ENCODE measurements at places on chromosomes 5 and 9.

DNA sequence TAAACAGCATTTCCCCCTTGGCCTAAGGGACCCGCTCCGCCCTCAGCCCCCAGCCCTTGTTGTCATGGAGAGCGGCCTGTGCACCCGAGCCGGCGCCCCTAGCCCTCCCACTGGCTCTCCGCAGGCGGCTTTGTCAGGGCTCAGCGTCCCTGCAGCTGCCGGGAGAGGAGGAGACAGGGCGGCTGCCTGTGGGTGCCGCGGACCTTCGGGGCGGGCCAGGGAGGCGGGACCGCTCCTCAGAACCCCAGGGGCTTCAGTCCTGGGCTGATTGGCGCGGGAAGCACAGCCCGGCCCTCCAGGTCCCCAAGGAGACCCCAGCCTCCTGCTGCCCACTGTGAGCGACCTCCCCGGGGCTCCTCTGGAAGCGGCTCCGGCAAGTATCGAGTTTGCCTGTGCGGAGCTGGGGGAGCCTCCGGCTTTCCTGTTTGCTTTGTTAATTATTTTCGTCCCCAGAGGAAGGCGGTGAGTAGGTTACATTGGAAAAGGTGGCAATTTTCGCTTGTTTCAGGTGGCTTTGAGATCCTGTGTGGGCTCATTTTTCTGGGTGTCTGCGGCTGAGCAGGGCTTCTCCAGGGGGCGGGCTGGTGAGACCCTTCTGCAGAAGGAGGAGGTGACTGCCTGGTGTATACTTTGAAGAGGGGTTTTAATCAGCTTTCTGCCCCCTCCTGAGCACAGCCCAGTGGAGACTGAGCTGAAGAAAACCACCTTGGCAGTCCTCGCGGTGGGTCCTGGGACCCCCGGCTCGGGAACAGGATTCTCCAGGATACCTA lies at the start of gene FGD3:
FGD3 (plus strand) TSS at position 256 of the 770 bp plus-strand sequence. CDS start 28,734 bp downstream, outside the sequence.
- no peak for DNase-seq

DNA sequence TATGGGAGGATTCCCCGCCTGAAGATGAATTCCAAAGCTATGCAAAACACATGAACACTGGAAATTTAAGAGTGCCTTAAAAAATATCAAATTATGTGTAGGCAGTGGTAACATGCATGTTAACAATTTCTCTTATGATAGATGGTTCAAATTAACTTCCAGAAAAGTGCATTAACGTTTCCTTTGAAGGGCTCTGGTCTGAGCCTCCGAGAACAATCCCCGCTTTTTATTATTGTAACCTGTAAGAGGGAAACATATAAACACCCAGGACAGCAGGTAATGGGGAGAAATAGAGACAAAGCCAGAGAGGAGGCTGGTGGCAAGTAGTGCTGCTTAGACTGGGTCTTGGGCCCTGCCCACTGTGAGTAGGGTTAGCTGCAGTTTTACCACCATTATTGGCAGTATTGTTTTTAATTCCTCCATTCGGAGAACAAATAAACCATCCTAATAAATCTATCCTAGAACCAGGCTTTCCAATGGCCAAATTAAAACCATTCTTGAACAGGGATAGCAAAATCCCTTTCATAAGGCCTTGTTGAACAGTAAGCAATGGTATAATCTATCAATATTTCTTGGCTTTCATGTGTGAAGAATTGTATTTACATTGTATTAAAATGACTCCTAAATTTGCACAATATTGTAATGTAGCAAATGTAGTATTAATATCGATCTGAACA lies 6.3 kb downstream of the NR2F1 start:
- no peak for DNase-seq

DNA sequence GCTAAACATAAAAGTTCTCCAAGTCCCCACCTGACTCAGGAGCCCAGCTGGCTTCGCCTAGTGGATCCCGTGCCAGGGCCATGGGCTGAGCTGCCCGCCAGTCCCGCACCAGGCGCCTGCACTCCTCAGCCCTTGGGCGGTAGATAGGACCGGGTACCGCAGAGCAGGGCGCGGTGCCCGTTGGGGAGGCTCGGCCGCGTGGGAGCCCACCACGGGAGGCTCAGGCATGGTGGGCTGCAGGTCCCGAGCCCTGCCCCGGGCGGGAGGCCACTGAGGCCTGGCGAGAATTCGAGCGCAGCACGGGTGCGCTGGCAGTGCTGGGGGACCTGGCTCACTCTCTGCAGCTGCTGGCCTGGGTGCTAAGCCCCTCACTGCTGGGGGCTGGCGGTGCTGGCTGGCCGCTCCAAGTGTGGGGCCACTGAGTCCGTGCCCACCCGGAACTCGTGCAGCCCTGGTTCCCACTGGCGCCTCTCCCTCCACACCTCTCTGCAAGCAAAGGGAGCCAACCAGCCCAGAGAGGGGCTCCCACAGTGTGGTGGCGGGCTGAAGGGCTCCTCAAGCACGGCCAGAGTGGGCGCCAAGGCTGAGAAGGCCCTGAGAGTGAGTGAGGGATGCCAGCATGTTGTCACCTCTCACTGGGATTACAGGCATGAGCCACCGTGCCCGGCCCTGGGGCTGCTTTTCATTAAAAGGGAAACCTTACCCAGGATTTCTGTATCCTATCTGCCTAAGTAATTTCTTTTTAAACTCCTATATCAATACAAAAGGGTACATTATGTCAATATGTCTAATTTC lies 9.7 kb upstream of the SPZ1 start:
- DNase-seq, result no peak

DNA sequence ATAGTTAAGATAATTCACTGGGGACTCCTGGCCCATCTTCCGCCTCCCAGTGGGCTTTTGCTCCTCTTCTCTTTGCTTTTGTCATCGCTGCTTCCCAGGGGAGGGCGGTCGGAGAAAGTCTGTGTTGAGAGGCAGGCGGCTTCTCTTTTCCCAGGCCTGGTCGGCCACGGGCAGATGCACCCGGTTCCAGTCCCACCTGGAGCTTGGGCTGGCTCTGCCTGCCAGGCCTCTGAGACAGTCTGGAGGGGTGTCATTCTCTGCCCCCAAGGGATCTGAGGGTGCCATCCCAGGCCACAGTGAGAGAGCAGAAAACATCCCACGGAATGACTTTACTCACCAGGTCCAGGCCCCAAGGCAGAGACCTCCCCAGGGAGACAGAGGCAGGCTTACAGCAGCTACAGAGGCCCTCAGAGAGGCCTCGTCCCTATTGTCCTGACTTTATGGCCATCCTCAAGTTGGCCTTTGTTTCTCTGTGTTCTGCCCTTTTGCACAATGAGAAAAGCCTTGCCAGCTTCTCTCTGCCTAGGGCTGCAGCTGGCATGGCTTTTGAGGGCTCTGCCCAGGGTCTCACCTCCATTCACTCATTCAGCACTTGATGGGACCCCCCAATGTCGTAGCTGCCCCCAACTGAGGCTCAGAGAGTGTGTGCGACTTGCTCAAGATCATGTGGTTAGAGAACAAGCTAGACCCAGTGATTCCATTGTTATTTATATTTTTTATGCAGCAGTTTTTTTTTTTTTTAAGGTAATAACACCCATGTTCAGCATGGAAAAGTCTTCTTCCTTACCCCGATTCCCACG lies 44.2 kb upstream of the BOD1 start:
- no peak for DNase-seq

- DNase-seq, result no peak
Measured at GRCh38 chr9:95497772-95498171, 19.0 kb downstream of the PTCH1 start.

DNA sequence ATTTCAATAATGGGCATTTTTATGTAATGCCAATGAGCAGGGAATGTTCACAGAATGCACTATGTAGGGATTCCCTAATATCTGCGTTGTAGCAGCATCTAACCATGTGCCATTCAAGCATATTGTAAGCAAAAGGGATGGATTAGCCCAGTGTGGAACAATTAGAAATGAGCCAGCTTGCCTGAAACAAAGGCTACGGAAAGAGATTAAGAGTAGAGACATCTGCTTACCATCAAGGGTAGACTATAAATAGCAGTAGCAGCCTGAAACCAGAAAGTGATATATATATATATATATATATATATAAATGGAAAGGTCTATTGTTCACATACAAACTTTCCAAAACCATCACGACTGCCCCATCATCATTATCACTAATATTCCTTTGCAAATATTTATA lies 31.9 kb upstream of the CEP120 start:
- DNase-seq, result no peak

DNA sequence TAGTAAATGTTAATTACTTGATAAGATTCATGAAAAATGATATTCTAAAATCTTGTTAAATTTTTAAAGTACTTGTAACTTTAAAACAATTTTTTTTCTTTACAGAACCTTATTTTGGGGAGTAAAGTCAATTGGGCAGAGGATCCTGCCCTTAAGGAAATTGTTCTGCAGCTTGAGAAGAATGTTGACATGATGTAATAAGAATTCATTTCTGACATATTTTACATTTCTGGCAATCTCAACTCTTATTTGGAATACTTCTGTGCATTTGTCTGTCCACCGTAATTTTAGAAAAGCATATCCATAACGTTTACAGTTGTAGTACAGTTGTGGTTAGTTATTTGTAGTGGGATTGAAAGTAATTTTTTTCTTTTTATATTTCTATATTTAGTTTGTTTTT lies 20.2 kb downstream of the CENPH start:
- no peak for DNase-seq

GRCh38 chr9:32877639-32878217 lies 94.4 kb downstream of the TMEM215 start:
- DNase-seq, result no peak

- DNase-seq, result no peak
Measured at GRCh38 chr9:17509701-17510100, 69.2 kb upstream of the SH3GL2 start.

- no peak for DNase-seq
Measured at GRCh38 chr5:167920589-167920988, 370.9 kb upstream of the WWC1 start.

GRCh38 chr9:128835246-128836210 lies 5.9 kb upstream of the SPOUT1 start:
- DNase-seq, result no peak

- DNase-seq, result no peak
Measured at GRCh38 chr9:115306865-115307264, 188.9 kb upstream of the TNC start.

DNA sequence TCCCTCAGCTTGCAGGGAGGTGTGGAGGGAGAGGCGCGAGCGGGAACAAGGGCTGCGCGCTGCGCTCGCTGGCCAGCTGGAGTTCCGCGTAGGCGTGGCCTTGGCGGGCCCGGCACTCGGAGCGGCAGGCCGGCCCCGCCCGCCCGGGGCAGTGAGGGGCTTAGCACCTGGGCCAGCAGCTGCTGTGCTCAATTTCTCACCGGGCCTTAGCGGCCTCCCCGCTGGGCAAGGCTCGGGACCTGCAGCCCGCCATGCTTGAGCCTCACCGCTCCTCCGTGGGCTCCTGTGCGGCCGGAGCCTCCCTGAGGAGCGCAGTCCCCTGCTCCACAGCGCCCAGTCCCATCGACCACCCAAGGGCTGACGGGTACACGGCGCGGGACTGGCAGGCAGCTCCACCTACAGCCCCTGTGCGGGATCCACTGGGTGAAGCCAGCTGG lies 1516.4 kb downstream of the EFNA5 start:
- no peak for DNase-seq

DNA sequence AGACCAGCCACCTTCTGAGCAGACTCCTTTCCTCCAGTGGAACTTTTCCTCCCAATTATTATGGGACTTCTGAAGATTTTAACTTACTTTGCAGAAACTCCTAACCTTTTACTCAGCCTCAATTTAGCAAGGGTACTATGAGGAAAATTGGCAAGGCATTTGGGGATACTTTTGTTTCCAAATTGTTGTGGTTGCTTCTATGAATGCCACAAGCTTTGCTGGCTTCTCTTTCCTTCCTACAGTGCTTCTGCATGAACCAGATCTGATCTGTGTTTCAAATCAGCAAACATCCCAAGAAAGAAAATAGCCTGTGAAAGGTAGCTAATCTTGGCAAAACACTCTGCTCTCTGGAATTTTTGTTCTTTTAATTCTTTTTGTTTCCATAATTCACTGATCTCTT lies 57.3 kb upstream of the TAF11L2 start:
- no peak for DNase-seq

DNA sequence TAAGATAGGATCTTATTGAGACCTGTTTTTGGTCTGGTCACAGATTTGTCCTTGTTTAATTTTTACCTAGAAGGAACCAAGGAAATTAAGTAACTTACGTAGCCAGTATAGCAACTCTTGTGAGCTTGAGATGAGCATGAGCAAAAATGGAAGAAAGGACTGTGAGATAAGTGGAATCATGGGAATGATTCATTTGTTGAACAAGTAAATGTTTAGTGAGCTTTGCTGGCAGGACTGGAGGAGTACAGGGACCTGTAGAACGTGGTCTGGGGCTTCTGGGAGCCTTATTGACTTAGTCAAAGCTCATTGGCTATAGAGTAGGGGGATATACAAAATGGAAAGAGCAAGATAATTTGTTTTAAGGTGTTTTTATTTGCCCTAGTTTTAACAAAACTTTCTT lies 3.0 kb downstream of the RAD23B start:
- no peak for DNase-seq

DNA sequence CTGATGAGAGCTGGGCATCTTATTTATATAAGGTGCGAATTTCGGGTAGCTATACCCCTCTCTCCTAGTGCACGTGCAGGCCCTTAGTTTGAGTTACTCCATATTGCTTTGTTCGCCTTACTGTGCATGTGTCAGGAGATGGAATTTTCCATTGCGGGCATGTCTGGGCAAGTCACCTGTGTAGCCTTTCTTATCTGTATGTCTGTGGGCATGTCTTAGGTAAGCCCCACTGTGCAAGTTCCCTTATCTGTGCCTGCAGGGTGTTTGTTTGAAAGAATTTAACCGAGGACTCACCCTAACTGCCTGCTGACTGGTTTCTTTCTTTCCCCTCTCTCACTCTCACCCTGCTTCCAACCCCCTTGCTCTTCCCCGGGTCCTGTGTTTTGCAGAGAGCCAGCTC lies 140.7 kb upstream of the RANBP3L start:
- DNase-seq, result no peak

DNA sequence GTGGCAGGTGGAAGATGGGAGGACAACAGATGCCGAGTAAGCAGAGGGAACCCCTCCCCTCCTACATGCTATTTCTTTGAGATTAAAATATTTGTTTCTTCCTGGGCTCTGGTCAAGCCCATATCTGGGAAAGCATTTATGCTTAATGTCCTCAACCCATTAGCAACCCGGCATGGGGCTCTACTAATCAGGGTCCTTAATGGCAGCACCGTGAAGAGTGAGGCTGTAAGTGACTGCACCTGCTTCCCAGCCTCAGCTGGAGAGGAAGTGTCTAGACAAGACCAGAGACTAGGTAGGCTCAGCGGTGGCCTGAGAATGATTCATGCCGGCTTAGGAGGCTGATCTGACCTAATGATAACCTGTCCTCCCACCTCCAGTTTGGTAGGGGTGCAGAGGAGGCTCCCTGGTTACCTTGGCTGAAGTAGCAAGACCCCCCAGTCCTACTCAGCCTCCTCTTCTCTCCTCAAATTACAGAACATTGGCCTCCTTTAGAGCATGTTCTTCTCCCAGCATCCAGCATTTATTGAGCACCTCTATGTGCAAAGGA lies 61.3 kb upstream of the HSPA9 start:
- no peak for DNase-seq

GRCh38 chr5:106368021-106368420 lies 1302.7 kb downstream of the EFNA5 start:
- no peak for DNase-seq

GRCh38 chr9:137488327-137488653 lies 29.2 kb upstream of the NSMF start:
- DNase-seq, result no peak

- DNase-seq, result no peak
Measured at GRCh38 chr5:68919988-68920490, 173.8 kb upstream of the SLC30A5 start.

GRCh38 chr9:137411645-137412380 lies 11.1 kb downstream of the EXD3 start:
- no peak for DNase-seq

Measured in stimulated activated CD4-positive, alpha-beta T cell treated with anti-CD3 and anti-CD28 coated beads, TNF-alpha, amount 100 ng/mL, for 1 hour (primary cell).